ENCODE measurements at places on chromosomes 3 and 15. TPM values are rescaled to one million over a fixed set of nuclear protein-coding genes. Genes with fewer than 3 reads are reported as not detected.

GRCh38 chr3:81744366-81744765 lies 17.1 kb downstream of the GBE1 start:
- peaks cover 8% of the 10 kb centered on the region for H3K4me1 ChIP-seq
- H3K4me3 ChIP-seq, result no peak overlapping the region
- no peaks in the 10 kb centered on the region for H3K27me3 ChIP-seq
- DNase-seq, result no peak

DNA sequence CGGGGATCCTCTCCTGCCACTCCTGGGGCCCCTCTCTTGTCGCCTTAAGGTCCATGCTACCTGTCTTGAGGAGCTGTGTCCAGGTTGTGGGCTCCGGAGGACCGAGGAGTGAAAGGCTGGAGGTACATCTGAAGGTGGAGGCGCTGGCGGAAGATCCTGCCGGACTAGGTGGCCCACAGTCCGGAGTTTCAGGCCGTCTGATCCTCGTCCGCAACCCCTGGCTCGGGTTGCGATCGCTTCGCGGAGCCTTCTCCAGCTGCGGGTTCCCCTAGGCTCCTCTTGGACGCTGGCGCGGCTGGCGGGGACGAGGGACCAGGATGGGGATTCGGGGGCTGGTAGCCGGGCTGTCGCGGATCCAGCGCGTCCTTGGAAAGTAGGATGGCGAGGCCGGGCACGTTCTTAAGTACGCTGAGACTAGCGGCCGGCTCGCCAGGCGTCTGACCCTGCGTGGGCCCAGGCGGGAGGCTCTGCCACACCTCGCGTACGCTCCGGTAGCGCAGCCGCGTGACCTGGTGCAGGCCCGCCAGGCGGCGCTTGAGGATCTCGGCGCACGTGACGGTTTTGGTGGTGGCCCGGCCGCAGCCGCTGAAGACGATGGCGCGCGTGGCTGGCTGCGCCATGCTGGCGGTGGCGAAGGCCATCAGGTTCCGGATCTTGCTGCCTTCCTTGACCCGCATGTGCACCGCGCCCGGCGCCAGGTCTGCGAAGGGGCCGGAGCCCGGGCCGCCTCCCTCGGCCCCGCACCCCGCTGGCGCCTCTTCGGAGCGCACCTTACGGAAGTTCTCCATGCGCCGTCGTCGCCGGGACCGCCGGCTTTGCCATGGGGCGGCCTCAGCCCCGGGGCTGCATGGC lies 550 bp downstream of the RPP25 start:
- H3K4me3 ChIP-seq, result peak overlapping the region; percentile 63
- peaks cover 23% of the 10 kb centered on the region for H3K27me3 ChIP-seq
- DNase-seq, result peak; percentile 69
- H3K36me3 ChIP-seq, result no peaks in the 10 kb centered on the region

- H3K27ac ChIP-seq, result no peak overlapping the region
- DNase-seq, result no peak
Observed at GRCh38 chr3:129366312-129366831, 62.1 kb downstream of the EFCAB12 start.

TFRC gene
- 238 TPM for total RNA-seq

DNA sequence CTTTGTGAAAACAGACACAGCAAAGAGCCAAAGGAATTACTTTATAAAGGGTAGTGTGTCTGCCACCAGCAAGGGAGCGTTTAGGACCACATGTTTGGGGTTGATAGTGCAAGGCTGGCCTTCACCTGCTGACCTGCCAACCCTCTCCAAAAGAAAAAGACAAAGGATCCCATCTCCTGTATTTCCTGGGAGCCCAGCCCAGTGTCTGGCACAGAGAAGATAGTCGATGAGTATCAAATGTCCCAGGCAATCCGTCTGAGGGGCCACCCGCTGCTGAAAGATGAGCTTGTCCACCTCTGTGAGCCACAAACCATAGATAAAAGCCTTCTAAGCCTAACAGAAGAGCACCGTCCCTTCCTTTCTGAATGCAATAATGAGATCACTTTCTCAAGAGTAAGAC lies 154.8 kb upstream of the CTNNB1 start:
- no peak overlapping the region for H3K27ac ChIP-seq
- H3K36me3 ChIP-seq, result no peaks in the 10 kb centered on the region
- no peak overlapping the region for H3K4me3 ChIP-seq
- no peaks in the 10 kb centered on the region for H3K4me1 ChIP-seq
- H3K27me3 ChIP-seq, result peaks cover 4% of the 10 kb centered on the region
